Activated CD8-positive, alpha-beta T cell treated with anti-CD3 and anti-CD28 coated beads, Interleukin-2, amount 10 ng/mL, durations not matched to agents 7 days and 5 days (primary cell): ENCODE measurements at places on chromosomes 2 and 18. TPM values are rescaled to one million over a fixed set of nuclear protein-coding genes. Genes with fewer than 3 reads are reported as not detected.

SULT1C2 gene
- total RNA-seq: not detected

CNOT11 gene
- total RNA-seq: 64.4 TPM

ZNF892 gene
- 3.9 TPM for total RNA-seq

DOCK10 gene
- total RNA-seq: 344 TPM

FOXD4L1 gene
- 0.21 TPM for total RNA-seq

G6PC2 gene
- total RNA-seq: not detected

CXCR1 gene
- 0.55 TPM for total RNA-seq

MRO gene
- not detected for total RNA-seq

CYP1B1 gene
- 2.3 TPM for total RNA-seq

PAIP2B gene
- total RNA-seq: 1.5 TPM

POTEJ gene
- not detected for total RNA-seq

ZNF385B gene
- not detected for total RNA-seq

TLX2 gene
- 0.34 TPM for total RNA-seq

RALB gene
- total RNA-seq: 39.4 TPM

IL36B gene
- not detected for total RNA-seq

PELI1 gene
- total RNA-seq: 21.9 TPM

SYT4 gene
- total RNA-seq: not detected

TMEFF2 gene
- not detected for total RNA-seq

SCTR gene
- not detected for total RNA-seq

ACMSD gene
- not detected for total RNA-seq

RBKS gene
- total RNA-seq: 1.5 TPM
